ENCODE measurements at places on chromosomes 11 and 22.

- DNase-seq: no peak
Measured at GRCh38 chr11:120217941-120218694, 7.3 kb downstream of the OAF start.

DNA sequence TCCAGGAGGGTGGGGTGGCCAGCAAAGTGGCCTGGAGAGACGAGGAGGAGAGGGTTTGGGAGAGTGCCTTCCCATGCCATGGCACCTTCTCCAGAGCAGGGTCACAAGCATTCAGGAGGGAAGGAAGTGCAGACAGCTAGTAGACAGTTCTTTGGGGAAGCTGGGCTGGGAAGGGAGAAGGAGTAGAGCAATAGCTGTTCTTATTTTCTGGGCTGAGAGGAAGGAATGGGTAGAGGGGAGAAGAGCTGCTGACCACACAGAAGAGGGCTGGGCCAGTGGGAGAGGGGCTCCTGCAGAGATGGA lies 14.8 kb upstream of the PICK1 start:
- DNase-seq: no peak

- no peak for DNase-seq
Measured at GRCh38 chr22:27148055-27148454, 490.7 kb downstream of the MIAT start.

GRCh38 chr22:25154667-25154999 lies 45.0 kb upstream of the CRYBB3 start:
- no peak for DNase-seq

DNA sequence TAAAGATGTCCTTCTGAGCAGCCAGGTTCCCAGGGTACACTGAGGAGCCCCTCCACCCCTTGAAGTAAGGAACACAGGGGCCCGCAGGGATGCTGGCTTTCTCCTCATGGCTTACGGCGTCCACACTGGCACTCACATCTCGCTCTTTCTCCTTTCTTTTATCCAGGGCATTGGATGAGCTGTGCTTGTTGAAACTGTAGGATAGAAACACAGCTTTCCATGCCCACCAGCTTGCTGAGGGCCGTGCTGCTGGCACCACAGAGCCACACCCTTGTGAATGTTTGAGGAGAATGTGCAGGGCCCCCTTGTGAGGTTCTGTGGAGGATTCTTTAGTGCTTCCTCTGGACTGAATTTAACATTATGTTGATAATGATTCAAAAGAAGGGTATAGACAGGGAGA lies 51.7 kb upstream of the B3GAT1 start:
- no peak for DNase-seq

GRCh38 chr11:106827687-106828086 lies 190.6 kb downstream of the GUCY1A2 start:
- no peak for DNase-seq

- no peak for DNase-seq
Measured at GRCh38 chr11:124751741-124752470, at the start of gene VSIG2. Gene VSIG2, minus strand, starts transcription at chr11:124752255. Its CDS starts 118 bp downstream, at chr11:124752137.
